ENCODE measurements at places on chromosomes 5 and 9.

- no peak for DNase-seq
Measured at GRCh38 chr9:100465761-100466160, 7.2 kb upstream of the TMEFF1 start.

GRCh38 chr5:59673438-59674058, 220.0 kb downstream of the PDE4D start:
- peak; percentile 15 for DNase-seq

- peak; percentile 29 for DNase-seq
Measured at GRCh38 chr9:133356391-133357091, at the start of the genes SURF1 and SURF2. TSS of gene SURF1 (minus strand) at chr9:133356487. CDS start at chr9:133356453, 34 bp downstream. TSS of gene SURF2 (plus strand) at chr9:133356550. CDS start at chr9:133356593, 43 bp downstream.

DNA sequence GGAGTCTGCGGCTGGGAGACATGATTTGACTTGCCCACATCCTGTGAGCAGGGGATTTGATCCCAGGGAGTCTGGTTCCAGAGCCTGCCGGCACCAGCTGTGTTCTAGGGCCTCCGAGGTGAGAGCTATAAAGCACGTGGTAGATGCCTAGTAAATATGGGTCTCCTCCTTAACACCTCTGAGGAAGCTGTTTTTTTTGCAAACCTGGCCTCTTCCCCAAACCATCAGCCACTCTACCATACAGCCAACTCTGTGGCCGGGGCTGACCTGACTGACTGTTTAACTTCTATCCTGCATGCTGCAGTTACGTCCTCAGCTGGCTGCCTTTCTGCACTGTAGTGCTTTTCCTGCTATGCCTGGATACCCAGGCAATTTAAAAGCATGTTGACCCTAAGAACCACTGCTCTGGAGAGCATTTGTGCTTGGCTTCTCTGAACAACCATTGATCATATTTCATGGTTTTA, 220.5 kb downstream of the SLIT3 start:
- DNase-seq = no peak

- DNase-seq = no peak
Measured at GRCh38 chr5:93724791-93725190, 16.6 kb downstream of the POU5F2 start.

- DNase-seq = no peak
Measured at GRCh38 chr9:37953206-37953774, 49.4 kb upstream of the SLC25A51 start.

DNA sequence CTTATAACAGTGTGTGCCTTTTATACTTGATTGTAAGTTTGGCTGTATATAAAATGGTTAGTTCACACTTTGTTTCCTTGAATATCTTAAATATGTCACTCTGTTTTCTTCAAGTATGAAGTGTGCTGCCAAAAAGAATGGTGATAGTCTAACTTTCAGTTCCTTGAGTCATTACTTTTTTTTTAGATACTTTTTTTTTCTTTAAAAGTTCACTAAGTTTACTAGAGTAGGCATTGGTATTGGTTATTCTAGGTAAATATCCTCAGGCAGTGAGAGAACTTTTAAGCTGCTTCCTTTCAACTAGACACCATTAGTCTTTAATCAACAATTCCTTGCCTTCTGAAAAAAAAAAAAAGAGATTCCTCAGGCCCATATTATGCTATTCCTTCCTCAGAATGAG, 41.9 kb downstream of the SPEF2 start:
- no peak for DNase-seq

GRCh38 chr9:19728101-19728500, 60.7 kb downstream of the SLC24A2 start:
- no peak for DNase-seq

DNA sequence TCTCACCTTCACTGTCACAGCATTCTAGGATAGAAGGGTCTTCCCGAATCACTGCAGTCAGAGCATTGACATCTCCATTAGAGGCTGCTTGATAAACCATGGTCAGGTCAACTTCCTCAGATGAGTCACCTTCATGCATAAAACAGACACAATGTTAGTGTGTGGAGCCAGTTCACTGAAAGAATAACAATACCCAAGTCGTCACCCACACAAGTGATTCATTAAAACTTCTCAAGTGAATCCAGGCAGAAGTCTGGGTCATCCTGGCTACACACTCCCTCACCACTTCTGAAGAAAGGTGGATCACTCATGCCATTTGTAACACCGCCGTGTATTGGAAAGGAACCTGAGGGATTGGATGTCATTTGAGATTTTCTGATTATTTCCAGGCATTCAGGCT, 49.6 kb downstream of the ANKRD55 start:
- DNase-seq = no peak

DNA sequence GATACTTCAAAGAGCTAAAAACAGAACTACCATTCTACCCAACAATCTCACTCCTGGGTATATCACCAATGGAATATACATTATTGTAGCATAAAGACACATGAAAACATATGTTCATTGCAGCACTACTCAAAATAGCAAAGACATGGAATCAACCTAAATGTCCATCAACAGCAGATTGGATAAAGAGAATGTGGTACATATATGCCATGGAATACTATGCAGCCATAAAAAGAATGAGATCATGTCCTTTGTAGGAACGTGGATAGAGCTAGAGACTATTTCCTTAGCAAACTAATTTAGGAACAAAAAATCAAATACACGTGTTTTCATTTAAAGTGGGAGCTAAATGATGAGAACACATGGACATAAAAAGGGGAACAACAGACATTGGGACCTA, 247.9 kb upstream of the VLDLR start:
- no peak for DNase-seq

GRCh38 chr9:81224166-81225081, 464.9 kb downstream of the TLE1 start:
- no peak for DNase-seq

DNA sequence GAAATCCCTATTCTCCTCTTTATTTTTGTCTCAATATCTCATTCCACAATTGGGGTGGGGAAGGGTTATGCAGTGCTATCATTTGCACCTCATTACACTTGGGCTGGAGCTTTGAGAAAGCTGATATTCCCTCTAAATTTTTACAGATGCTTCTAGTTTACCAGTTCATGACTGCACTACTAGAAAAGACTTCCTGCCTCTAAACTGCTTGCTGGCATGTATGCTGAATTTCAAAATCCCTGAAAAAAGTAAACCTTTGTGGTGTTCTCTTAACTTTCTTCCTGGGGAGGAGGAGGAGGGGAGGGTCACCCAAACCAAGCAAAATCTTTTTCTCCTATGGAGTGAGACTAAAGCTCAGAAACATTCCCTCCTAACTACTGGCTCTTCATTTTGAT, 45.1 kb downstream of the BNC2 start:
- DNase-seq = no peak

DNA sequence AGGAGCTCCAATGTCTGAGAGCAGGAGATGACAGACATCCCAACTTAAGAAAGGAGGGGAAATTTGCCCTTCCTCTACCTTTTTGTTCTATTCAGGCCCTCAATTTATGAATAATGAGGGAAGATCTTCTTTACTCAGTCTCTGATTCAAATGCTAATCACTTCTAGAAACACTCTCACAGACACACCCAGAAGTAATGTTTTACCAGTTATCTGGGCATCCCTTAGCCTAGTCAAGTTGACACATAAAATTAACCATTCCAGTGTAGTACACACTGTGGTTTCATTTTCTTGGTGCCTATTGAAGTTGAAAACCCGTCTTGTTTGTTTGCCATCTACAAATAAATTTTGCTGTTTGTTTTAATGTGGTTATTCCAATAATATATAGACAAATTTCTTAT, 167.6 kb downstream of the PCSK1 start:
- no peak for DNase-seq

- DNase-seq = no peak
Measured at GRCh38 chr9:114911167-114911821, 19.1 kb downstream of the TNFSF8 start.

DNA sequence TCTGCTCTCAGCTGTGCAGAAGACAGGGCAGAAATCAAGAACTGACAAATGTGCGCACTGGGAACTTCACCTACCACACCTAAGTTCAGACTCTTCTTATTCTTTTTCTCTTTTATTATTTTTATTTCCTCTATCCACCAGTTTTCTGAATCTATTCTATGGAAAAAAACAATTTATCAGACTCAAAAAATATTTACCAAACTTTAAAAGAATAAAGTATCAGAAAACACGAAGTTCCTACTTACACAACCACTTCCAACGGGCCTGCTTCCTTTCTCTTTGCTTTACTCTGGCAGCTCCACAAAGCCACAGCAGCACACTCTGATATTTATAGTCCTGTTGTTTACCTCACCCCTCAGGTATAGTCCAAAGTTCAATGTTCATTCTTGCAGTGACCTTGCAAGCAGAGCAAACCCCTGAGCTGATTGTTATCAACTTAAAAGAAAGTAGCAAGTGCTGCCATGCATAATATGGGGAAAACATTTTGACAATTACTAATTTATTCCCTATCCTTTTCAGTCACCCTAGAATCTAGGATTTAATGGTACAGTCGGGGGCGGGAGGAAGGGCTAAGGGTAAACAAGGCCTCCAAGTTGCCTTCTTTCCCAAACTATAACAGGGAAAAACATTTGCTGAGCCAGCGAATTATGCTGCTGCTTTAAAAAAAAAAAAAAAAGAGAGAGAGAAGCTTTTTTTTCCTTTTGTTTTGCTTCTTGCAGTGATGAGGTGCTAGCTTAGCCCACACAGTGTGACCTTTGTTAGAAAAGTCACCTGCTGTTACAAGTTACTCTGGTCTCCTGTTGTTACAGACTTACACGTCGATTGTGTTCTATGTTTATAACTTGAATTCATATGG, at the start of gene SELENOP:
Gene SELENOP (minus strand): TSS at position 302 of the 856 bp plus-strand sequence. CDS start 3,539 bp downstream, outside the sequence.
- DNase-seq = no peak

DNA sequence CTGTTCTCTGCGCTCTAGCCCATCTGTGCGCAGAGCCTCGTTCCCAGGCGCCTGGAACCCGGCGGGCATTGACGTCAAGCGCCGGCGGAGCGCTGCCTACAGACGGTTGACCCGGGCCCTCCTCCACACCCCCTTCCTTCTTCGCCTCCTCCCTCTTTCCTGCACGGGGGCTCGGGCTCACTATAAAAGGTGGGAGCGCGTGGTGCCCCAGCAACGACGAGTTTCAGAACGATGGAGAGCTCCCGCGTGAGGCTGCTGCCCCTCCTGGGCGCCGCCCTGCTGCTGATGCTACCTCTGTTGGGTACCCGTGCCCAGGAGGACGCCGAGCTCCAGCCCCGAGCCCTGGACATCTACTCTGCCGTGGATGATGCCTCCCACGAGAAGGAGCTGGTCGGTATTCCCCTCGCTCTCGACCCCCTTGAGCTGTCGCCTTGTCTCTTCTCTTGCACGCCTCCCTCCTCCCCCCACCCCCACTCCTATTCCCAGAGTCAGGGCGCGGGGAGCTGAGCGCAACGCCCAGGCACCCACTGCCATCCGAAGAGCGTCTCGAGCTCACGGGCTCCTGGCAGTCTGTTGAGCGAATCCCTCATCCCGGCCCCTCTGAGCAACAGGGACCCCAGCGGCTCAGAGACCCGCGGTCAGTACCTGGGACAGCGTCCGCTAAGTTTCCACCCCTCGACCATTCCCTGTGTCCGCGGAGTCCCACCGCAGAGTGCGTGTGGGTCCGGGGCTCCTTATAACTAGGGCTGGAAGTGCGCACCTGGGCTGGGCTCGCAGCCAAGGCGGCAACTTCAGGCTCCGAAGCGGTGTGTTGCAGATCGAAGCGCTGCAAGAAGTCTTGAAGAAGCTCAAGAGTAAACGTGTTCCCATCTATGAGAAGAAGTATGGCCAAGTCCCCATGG, at the start of gene CARTPT:
Gene CARTPT (plus strand): TSS at position 213 of the 902 bp plus-strand sequence. CDS start 19 bp downstream, at position 232.
- no peak for DNase-seq

DNA sequence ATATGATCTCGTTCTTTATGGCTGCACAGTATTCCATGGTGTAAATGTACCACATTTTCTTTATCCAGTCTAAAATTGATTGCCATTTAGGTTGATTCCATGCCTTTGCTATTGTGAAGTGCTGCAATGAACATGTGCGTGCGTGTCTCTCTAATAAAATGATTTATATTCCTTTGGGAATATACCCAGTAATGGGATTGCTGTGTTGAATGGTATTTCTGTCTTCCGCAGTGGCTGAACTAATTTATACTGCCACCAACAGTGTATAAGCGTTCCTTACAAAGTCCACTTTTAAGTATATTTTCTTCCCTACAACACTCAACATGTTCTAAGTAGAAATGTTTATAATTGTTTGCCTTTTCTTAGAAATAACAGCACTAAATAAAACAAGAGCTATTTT, 521.9 kb downstream of the DTWD2 start:
- DNase-seq = no peak

GRCh38 chr9:124781967-124782660, 5.2 kb downstream of the OLFML2A start:
- no peak for DNase-seq

- no peak for DNase-seq
Measured at GRCh38 chr5:39547553-39548154, 122.9 kb upstream of the DAB2 start.

- no peak for DNase-seq
Measured at GRCh38 chr5:90168399-90168798, 241.2 kb downstream of the CETN3 start.

DNA sequence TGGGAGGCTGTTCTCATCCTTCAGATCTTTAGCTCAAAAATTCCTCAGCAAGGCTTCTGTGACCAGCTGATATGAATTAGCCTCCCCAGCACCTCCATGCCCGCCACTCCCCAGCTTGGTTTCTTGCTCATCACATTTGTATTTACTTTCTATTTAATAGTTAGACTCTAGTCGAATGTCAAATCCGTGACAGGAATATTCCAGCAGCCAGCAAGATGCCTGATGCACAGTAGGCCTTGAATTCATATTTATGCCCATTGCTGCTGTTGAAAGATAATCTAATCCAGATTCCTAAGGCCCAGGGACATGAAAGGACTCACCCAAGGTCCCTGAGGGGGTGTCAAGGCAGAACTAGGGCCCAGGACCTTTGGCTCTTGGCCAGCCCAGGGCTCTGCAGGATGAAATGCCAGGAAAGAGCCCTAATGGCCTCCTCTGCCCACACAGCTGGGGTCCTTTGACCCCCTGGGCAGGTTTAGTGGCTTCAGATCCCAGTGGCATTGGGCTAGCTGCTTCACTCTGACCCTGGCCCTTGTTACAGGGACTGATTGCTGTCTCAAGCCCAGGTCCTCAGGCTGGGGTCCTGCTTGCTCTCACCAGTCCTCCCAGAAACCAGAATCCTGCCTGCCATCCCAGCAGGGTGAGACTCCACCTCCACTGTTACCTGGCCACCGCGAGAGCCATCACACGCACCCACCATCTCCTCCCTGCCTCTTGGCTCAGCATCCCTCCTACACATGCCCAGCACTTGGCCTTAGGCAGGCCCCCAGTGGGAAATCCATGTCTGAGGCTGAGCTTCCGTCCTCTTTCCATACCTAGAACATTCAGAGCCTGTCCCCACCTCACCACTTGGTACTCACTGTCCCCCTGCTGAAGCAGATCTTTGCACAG, 7.3 kb downstream of the CSF1R start:
- no peak for DNase-seq

GRCh38 chr9:136020671-136021070, 59.5 kb upstream of the UBAC1 start:
- DNase-seq = no peak

- DNase-seq = no peak
Measured at GRCh38 chr5:67027171-67027570, 169.4 kb downstream of the CD180 start.

All from GDM1 (cell line).